PC-9 (cell line): ENCODE measurements at places on chromosomes 11 and 22. TPM values are rescaled to one million over a fixed set of nuclear protein-coding genes. Genes with fewer than 3 reads are reported as not detected.
A peak's percentile ranks its signal among the peaks of the same experiment; 100 is the strongest.

Gene ELFN2
- 30.8 and 36.6 TPM in 2 replicates for total RNA-seq

Gene SELENOO
- total RNA-seq: 27.4 and 36.2 TPM in 2 replicates

GRCh38 chr11:128476049-128476448 lies 111.3 kb downstream of the ETS1 start:
- no peak for DNase-seq

GRCh38 chr11:788953-789940 lies 643 bp downstream of the CEND1 start:
- DNase-seq: no peak

DNA sequence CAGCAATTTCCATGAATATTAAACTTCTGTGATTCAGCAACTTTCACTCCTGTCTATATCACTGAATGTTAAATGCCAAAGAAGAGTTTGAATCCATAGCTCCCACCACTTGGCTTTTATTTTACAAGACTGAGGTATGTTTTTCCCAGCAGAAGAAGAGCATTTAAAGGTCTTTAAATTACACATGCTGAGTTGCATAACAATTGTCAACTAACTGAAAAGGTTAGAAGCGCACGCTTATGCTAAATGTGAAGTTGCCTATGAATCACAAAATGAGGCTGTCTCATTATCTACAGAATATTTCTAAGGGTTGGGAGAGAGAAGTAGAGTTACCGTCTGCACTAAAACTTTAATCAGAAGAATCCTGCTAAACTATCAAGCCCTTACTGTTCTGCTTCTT lies 1086.3 kb downstream of the FAM181B start:
- DNase-seq: no peak

Gene DMC1
- total RNA-seq: 5.6 and 6.3 TPM in 2 replicates

DNA sequence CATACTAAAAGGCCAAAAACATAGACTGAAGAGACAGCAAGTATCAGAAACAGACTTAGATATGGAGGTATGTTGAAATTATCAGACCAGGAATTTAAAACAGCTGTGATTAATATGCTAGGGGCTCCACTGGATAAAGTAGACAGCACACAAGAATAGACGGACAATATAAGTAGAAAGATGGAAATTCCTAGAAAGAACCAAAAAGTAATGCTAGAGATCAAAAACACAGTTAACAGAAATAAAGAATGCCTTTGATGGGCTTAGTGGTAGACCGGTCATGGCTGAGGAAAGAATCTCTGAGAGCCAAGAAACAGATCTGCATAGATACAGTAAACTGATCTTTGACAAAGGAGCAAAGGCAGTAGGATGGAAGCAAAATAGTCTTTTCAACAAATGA lies 250.2 kb downstream of the SWAP70 start:
- DNase-seq: no peak

Gene NCR3LG1
- total RNA-seq: 0.15 and 0.33 TPM in 2 replicates

DNA sequence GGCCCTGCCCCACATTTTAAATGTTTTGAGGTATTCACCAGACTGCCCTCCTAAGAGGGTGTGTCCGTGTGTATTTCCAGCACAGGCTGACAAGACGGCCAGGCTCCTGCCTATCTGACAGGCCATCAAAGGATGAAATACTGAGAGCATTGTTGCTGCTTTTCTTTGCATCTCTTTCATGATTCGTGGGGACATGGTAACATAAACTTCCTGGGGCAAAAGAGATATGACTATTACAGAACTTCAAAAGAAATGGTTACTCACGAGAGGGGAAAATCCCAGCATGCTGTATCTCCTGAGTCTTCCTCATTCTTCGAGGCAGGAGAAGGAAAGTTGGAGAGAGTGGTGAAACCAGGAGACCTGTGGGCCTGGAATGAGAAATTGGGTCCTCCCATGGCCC lies 10.3 kb upstream of the BIK start:
- peak; percentile 77 for DNase-seq

- DNase-seq: no peak
Measured at GRCh38 chr11:132865623-132866022, 666.7 kb downstream of the OPCML start.

Gene LSP1
- 2.5 and 2.6 TPM in 2 replicates for total RNA-seq

GRCh38 chr11:4713241-4713640 lies 8.7 kb downstream of the MMP26 start:
- no peak for DNase-seq

- DNase-seq: peak; percentile 71
Measured at GRCh38 chr11:46555267-46556054, 38.4 kb downstream of the AMBRA1 start.

DNA sequence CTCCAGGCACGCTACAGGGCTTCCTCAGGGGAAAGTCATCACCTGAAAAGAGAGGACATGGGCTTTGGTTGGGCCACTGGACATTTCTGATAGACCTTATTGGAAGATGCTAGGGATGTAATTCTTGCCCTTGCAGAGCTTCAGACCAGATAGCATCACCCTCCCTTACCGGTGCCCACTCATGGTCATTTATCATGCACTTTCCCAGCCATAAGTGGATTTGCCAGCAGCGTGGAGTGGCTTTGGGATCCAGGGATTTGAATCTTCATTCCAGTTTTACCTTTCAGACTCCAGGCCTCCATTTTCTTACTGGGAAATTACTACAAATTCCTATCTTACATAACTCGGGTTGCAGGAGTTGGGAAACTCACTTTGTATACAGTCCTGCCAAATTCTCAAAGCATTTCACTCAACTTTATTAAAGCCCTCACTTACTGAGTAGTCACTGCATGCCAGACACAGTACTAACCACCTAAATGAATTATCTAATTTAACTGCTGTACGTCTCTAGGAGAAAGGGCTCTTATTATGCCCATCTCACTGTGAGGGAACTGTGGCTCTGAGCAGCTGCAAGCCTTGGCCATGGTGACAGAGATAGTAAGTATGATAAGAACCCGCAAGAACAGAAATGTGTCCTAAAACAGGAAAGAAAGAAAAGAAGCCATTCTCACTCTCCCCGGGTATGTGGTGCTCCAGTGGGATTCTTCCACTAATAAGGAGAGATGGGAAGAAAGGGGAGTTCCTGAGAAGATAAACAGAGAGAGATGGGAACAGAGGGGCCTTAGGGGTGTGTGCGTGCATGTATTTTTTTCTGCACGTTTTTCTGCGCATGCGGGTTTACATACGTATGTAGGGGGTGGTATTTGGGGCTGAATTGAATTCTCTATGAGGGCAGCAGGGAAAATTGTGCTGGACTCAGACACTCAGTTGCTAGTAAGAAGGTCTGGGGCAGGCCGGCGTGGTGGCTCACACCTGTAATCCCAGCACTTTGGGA lies 9.7 kb downstream of the CHRM1 start:
- DNase-seq: no peak

Gene FOXRED1
- 40.4 and 43.2 TPM in 2 replicates for total RNA-seq
